ENCODE measurements at places on chromosomes 3 and 15. TPM values are rescaled to one million over a fixed set of nuclear protein-coding genes. Genes with fewer than 3 reads are reported as not detected.

DNA sequence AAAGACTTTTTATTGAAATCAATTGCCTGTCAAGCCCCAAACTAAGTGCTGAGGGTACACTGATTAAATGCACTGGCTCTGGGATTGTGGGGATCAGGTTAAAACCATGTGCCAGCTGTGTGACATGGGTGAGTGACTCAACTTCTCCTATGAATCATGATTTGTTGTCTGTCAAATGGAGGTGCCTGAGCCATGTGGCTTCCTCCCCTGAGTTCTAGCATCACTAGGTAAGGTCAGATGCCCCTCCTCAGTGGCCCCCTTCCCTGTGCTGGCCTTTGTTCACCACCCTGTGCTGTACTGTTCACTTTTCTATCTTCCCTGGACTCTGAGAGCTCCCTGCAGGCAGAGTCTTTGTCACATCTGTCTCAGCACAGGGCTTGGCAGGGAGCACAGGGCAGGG is 43.6 kb upstream of the ATP2B2 start:
- H3K27me3 ChIP-seq, result no peaks in the 10 kb centered on the region
- H3K4me3 ChIP-seq, result no peak overlapping the region
- no peaks in the 10 kb centered on the region for H3K36me3 ChIP-seq
- no peak overlapping the region for H3K27ac ChIP-seq
- DNase-seq, result no peak

GRCh38 chr3:112472691-112473090 is 26.6 kb downstream of the BTLA start:
- no peaks in the 10 kb centered on the region for H3K27me3 ChIP-seq
- no peak overlapping the region for H3K4me3 ChIP-seq
- no peaks in the 10 kb centered on the region for H3K36me3 ChIP-seq
- no peak for DNase-seq
- H3K4me1 ChIP-seq, result no peaks in the 10 kb centered on the region

DNA sequence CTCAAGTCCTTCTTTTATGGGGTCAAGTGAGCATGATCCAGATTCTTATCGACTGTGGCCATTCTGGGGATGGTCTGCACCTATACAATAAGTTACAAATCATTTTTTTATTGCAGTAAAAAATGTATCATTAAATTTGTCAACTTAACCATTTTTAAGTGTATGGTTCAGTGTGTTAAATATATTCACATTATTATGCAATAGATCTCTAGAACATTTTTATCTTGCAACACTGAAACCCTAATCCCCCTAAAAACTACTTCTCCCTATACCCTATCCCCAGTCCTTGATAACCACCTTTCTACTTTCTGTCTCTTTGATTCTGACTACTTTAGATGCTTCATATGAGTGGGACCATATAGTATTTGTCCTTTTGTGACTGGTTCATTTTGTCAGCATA is 10.4 kb upstream of the BOC start:
- H3K27me3 ChIP-seq, result no peaks in the 10 kb centered on the region
- H3K4me1 ChIP-seq, result no peaks in the 10 kb centered on the region
- H3K27ac ChIP-seq, result no peak overlapping the region
- no peak overlapping the region for H3K4me3 ChIP-seq

Gene STARD9
- 6.8 TPM for polyA plus RNA-seq

Gene SOX14
- polyA plus RNA-seq, result not detected

GRCh38 chr3:175417426-175417825 is 558.3 kb downstream of the NAALADL2 start:
- no peak for DNase-seq
- H3K36me3 ChIP-seq, result no peaks in the 10 kb centered on the region
- no peak overlapping the region for H3K27ac ChIP-seq
- no peak overlapping the region for H3K4me3 ChIP-seq

DNA sequence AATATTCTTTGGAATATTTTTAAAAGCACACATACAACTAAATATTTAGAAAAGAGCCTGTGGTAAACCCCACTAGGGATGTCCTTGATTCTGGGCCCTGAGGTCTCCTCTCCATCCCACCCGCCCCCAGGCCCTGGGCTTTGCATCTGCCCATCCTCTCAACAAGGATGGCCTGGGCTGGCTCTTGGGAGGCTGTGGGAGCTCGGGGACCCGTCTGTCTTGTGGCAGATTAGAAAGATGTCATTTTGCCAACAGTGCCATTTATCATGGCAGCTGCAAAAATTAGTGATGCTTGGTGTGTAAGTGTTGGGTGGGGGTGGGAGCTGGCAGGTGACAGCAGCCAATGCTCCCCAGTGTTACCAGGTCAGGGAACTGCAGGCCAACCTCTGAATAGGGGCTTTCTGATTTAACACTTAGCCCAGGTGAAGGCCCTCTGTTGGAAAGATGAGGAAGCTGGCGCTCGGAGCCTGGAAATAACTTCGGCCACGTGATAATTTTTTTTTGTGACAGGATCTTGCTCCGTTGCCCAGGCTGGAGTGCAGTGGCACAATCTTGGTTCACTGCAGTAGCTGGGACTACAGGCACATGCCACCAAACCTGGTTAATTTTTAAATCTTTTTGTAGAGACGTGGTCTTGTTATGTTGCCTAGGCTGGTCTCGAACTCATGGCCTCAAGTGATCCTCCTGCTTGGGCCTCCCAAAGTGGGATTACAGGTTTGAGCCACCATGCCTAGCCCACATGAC is 16.9 kb upstream of the CSPG4 start:
- no peak for DNase-seq
- no peaks in the 10 kb centered on the region for H3K36me3 ChIP-seq
- peaks cover 14% of the 10 kb centered on the region for H3K4me1 ChIP-seq
- no peaks in the 10 kb centered on the region for H3K27me3 ChIP-seq
- H3K27ac ChIP-seq, result no peak overlapping the region
- no peak overlapping the region for H3K4me3 ChIP-seq

- H3K4me1 ChIP-seq, result no peaks in the 10 kb centered on the region
- H3K27me3 ChIP-seq, result no peaks in the 10 kb centered on the region
- DNase-seq, result no peak
- no peak overlapping the region for H3K4me3 ChIP-seq
These were observed 340.1 kb upstream of the MANF start for GRCh38 chr3:51044982-51045381.

GRCh38 chr15:35838424-35839111 is 292.6 kb upstream of the DPH6 start:
- no peak for DNase-seq
- no peak overlapping the region for H3K4me3 ChIP-seq
- H3K4me1 ChIP-seq, result no peaks in the 10 kb centered on the region
- H3K27me3 ChIP-seq, result no peaks in the 10 kb centered on the region

Gene C2CD4A
- polyA plus RNA-seq, result 0.24 TPM

Gene DUSP7
- polyA plus RNA-seq, result 10.0 TPM

GRCh38 chr15:96306321-96306720 is 24.2 kb upstream of the NR2F2 start:
- H3K27me3 ChIP-seq, result no peaks in the 10 kb centered on the region
- no peak overlapping the region for H3K27ac ChIP-seq
- H3K36me3 ChIP-seq, result no peaks in the 10 kb centered on the region
- no peak for DNase-seq
- no peak overlapping the region for H3K4me3 ChIP-seq

DNA sequence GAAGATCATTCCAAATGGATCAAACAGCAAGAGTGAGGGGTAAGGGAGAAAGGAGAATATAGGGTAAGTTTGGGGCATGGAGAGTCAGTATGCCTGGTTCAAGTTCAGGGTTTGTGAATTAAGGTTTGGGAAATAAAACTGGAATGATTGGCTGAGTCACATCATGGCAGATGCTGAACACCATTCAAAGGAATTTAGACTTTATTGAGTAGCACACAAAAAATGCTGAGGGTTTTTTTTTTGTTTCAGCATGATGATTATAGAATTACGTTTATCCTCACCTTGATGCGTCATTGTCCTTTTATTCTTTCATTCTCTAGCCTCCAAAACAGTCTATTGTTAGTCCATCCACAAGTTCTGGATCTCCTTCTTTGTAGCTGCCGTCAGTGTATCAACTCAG is 220.0 kb upstream of the UMPS start:
- peaks cover 18% of the 10 kb centered on the region for H3K4me1 ChIP-seq
- H3K4me3 ChIP-seq, result no peak overlapping the region
- no peaks in the 10 kb centered on the region for H3K36me3 ChIP-seq
- DNase-seq, result no peak
- H3K27ac ChIP-seq, result no peak overlapping the region
- H3K27me3 ChIP-seq, result no peaks in the 10 kb centered on the region
